ENCODE measurements at places on chromosomes 3 and 15.

DNA sequence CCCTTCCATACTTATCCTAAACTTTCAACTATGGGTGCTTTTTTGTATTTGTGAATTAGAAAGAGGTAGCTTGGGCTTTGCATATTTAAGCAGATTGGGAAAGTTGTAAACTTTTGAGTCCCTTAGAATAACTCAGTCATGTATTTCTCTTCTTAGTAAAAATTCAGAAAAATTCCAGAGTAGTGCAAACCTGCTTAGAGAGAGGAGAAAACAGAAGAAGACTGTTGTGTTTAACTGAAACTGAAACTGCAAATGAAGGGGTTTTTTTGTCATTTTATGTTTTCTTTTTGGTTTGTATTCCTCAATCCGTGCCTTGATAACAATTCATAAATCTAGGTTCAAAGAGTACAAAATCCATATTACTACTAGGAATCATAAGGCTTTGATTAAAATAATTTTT, 31.3 kb downstream of the CD200 start:
- no peak for DNase-seq

DNA sequence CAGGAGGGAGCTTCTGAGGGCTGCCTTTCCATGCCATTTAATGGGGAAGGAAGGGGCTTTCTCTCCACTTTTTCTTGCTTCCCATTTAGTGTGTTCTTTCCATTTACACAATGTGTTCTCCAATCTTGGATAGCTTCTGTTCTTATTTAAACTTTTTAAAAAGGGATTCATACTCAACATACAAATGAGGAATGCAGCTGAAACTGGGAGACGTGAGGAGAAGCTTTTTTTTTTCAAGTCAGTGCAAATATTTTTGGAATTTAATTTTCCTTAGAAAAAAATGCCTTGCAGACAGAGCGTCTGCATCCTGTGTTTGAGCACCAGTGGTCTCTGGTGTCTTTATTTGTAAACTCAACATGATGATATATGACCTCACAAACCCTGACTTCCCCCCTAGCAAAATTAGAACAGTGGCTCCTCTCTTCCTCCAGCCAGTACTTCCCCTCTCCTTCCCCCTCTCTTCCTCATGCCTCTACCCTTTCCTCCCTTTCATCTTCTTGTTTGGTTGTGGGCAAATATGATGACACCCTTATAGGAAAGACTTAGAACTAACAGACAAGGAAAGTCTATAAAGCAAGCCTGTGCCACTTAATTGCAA, 48.1 kb upstream of the PCSK6 start:
- no peak for DNase-seq

GRCh38 chr3:28103861-28104260, 137.6 kb upstream of the CMC1 start:
- DNase-seq, result no peak

GRCh38 chr3:34183114-34183513, 384.7 kb downstream of the PDCD6IP start:
- no peak for DNase-seq

GRCh38 chr3:17006132-17006852, 121.5 kb downstream of the PLCL2 start:
- DNase-seq, result no peak

GRCh38 chr3:71652781-71653413, 69.4 kb upstream of the FOXP1 start:
- DNase-seq, result no peak

- no peak for DNase-seq
These were observed 30.7 kb downstream of the LRTM1 start for GRCh38 chr3:54897028-54897711.

DNA sequence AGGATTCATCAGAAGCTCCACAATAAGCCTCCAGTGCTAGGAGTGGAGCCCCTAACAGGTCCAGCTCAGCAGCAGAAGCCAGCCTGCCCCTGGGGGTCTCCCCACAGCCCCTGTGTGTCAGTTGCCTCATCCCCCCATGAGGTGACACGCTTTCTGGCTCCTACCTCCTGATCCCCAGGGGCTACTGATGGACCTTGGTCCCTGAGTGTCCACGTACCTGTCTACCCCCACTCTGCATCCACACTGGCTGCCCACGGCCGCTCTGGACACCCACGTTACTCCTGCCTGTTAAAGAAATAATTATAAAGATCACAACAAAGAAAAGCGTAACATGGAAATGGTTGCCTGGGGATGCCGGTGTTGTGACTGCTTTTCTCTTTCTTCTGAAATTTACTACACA, 143.1 kb downstream of the CHSY1 start:
- no peak for DNase-seq

- no peak for DNase-seq
These were observed 139.3 kb downstream of the NFKBIZ start for GRCh38 chr3:101988596-101988995.

DNA sequence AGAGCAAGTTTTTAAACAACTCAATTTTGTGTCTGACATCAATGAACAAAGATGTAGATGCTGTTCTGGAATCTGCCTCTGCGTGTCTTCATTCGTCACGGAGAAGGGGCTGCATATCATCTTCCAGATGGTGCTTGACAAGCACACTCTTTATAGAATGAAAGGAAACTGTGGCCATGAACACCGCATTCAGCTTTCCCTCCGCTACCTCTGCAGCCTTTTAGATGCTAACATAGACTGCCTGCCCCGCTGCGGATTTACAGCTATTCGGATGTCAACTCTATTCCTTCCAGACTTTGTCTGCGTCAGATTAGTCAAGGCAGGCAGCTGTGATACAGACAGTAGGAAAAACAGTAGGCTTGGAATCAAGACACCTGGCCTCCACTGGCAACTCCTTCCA, 232.9 kb downstream of the TJP1 start:
- DNase-seq, result no peak

- no peak for DNase-seq
These were observed 3.2 kb upstream of the GABRR3 start for GRCh38 chr3:98038286-98038685.

- no peak for DNase-seq
These were observed 204.0 kb upstream of the NANOGP8 start for GRCh38 chr15:35289024-35289617.

GRCh38 chr15:29134641-29135308, 134.8 kb downstream of the NSMCE3 start:
- DNase-seq, result no peak

DNA sequence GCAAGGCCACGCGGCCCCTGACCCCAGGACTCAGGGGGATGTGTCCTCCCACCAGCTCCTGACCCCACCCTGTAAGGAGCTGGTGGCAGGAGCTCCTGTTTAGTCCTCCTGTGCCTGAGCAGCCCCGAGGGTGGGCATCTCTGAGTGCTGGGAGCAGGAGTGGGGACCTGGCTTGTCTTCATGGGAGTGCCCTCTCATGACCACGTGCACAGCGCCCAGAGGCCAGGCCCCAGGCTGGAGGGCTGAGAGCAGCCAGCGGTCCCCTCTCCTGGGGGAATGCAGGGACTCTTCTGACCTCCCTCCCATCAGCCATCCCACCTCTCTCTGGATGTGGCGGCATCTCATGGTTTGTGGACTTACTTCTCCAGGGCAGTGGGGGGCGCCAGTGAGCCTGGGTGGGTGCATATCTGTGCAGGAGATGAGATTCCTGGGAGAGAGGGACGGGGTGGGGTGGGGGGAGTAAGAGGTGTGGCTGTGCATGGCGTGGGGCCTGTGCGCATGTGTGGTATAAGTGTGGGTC, 205.6 kb downstream of the TBC1D2B start:
- DNase-seq, result no peak

DNA sequence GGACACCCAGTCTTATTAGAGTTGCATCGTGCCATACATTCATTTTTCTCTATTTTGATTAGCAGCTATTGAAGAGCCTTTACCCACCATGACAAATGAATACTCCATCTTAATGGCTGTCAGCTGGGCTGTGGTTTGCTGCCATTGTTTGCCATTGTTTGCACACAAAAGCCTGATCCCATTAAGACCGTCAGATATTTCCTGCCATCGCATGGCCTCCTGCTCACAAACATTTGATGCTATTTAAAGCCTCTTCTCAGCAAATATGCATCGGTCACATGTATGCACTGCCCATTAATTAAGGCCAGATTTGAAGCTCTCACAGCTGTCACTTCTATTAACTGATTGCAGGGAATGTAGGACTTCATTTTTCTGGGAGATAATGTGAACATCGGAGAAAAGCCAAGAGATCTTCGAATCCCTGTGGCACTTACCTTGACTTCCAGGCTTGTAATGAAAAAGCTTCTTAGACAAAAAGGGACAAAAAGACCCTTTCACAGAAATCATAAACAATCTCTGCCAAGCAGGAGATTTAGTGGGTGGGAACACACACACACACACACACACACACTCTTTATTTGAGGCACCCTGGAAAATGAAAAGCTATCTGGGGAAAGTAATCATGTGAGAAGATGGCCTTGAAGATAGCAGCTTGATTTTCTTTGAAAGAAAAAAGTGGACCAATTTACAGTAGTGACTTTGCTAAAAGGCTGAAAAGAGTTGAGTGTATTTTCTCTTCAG, 175.4 kb upstream of the NR2E3 start:
- DNase-seq, result peak; percentile 78

DNA sequence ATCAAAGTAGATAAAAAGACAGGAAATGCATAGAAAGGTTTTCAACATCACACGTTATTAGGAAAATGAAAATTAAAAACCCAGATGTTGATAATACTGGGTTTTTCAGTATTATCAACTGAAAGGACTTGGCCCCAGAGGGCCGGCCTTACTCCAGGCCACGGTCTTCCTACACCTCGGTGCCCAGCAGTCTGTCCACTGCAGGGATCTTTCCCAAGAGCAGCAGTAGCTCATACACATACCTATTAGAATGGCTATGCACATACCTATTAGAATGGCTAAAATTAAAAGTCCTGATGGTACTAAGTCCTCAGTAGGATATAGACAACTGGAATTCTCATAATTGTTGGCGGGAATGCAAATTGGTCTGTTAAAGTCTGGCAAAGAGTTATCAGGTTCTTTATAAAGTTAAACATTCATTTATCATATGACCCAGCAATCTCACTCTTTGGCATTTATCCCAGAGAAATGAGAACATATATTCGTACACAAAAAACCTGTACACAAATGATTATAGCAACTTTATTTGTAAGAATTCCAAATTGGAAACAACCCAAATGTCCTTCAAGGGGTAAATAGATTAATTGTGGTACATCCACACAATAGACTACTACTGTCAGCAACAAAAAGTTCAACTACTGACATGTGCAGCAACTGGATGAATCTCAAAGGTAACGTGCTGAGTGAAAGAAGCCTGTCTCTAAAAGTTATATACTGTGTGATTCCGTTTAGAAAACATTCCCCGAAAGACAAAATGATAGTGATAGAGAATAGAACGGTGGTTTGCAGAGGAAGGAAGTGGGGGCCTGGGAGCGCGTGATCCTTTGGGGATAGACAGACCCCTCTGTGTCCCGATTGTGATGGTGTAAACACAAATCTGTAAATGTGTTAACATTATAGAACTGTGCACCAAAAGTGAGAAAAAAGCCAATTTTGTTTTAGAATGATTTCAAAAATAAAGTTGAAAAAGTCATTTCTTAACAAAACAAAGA, 62.3 kb downstream of the MCTP2 start:
- DNase-seq, result no peak

GRCh38 chr15:53389271-53390037, 370.0 kb downstream of the WDR72 start:
- no peak for DNase-seq

DNA sequence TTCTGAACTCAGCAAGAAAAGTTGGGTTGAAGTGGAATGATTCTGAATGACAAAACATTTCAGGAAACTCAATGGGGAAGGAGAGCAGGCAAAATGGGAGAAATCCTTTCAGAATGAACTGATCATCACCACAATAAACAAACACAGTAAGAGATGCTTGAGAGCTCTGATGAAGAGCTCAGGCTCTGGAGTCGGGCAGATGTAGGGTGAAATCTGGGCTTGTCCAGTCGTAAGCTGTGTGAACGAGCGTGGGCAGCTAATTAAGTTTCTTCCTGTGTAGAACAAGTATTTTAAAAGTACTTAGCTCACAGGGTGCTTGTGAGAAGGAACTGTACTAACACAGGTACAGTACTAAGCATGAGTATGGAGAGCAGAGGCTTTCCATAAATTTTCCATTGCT, 406.2 kb downstream of the FOXP1 start:
- no peak for DNase-seq

- no peak for DNase-seq
These were observed 264.6 kb upstream of the TGFBR2 start for GRCh38 chr3:30341851-30342250.

GRCh38 chr3:181855825-181856224, 144.1 kb downstream of the SOX2 start:
- no peak for DNase-seq

Measured in NCI-H774 (cell line).